ENCODE measurements at places on chromosomes 7 and 10.
A peak's percentile ranks its signal among the peaks of the same experiment; 100 is the strongest.

GRCh38 chr10:71608819-71609768 lies 110.5 kb downstream of the C10orf105 start:
- DNase-seq, result peak; percentile 82

GRCh38 chr7:978049-978346 lies 2.6 kb upstream of the COX19 start:
- DNase-seq, result no peak

DNA sequence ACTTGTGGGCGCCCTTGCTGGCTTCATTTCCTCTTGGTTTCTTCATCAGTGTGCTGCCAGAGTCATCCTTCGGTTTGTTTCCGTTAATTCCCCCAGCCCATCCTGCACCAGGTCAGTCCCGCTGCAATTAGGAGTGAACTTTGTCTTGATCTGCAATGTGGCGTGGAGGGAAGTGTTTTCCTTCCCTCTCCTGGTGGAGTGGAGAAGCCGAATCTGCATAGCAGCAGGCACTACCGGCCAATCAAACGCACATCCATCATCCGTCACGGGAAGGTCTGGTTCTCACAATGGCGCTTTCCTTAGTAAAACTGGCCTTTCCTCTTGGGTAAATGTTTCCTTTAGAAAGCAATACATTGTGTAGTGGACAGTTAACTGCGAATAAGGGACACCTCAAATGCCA lies 337.5 kb downstream of the CXCL12 start:
- no peak for DNase-seq

DNA sequence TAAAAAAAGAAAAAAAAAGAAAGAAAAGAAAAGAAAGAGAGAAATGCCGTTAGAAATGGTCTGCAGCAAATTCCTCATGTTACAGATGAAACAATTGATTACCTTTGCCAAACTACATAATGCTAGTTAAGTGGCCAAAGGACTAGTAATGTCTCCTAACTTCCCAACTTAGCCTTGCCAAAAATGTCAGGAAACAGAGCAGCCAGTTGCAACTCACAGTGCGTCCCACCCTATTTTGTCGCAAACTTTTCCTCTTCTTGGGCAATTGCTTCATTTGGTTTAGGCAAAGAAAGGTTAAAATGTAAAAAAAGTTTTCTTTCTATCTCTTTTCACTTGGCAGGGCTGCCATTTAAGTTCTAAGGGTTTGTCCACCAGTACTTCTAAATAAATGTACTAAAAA lies 53.1 kb downstream of the APBB1IP start:
- no peak for DNase-seq

GRCh38 chr7:8817448-8818036 lies 384.1 kb downstream of the NXPH1 start:
- DNase-seq, result no peak

Data from activated effector memory CD4-positive, alpha-beta T cell treated with anti-CD3 and anti-CD28 coated beads, Interleukin-2, amount 50 U/mL, for 16 hours (primary cell).